ENCODE measurements at places on chromosomes 1 and 21. TPM values are rescaled to one million over a fixed set of nuclear protein-coding genes. Genes with fewer than 3 reads are reported as not detected.

Gene IL10RB
- 52.7 TPM for total RNA-seq

Gene GPR137B
- total RNA-seq: 28.9 TPM

GRCh38 chr1:212470059-212470458, 37.3 kb downstream of the NENF start:
- DNase-seq: peak; percentile 99

- no peak for DNase-seq
Measured at GRCh38 chr1:47577303-47578025, 139.6 kb downstream of the FOXD2 start.

Gene CHAF1B
- total RNA-seq: 2.4 TPM

GRCh38 chr1:93702111-93702827, 20.6 kb upstream of the BCAR3 start:
- no peak for DNase-seq

GRCh38 chr1:30962609-30963508, 54.3 kb upstream of the SDC3 start:
- no peak for DNase-seq

Gene DYNLT5
- total RNA-seq: 1.4 TPM

Gene OR2L8
- total RNA-seq: not detected

DNA sequence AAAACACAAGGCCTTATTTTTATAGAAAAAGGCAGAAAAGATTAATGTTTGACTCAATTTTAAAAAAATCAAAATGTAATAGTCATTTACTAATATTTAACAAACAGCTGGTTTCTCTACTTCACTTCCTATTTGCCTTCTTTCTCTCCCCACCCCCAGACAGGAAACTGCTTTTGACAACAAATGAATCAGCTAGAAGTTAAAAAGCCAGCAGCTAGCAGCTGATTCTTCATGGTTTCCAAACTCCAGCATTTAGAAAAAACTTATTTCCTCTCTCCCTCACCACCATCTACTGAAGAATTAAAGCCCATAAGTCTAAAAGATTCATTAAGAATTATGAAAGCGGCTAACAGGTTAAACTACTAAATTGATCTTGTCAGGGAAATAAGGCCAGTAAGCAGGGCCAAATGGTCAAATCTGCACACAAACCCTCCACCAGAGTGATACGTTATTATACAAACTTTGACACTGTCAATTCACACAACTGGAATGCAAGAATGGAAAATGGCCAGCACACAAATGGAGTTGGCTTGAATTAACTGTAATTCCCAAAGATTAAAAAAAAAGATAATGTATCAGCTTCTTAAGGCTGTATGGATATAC, 4.0 kb downstream of the WDR26 start:
- DNase-seq: peak; percentile 66

Gene ACTN2
- not detected for total RNA-seq

Gene FABP3
- total RNA-seq: 38.0 TPM

GRCh38 chr1:17013491-17014320, 2.0 kb upstream of the ATP13A2 start:
- peak; percentile 55 for DNase-seq

DNA sequence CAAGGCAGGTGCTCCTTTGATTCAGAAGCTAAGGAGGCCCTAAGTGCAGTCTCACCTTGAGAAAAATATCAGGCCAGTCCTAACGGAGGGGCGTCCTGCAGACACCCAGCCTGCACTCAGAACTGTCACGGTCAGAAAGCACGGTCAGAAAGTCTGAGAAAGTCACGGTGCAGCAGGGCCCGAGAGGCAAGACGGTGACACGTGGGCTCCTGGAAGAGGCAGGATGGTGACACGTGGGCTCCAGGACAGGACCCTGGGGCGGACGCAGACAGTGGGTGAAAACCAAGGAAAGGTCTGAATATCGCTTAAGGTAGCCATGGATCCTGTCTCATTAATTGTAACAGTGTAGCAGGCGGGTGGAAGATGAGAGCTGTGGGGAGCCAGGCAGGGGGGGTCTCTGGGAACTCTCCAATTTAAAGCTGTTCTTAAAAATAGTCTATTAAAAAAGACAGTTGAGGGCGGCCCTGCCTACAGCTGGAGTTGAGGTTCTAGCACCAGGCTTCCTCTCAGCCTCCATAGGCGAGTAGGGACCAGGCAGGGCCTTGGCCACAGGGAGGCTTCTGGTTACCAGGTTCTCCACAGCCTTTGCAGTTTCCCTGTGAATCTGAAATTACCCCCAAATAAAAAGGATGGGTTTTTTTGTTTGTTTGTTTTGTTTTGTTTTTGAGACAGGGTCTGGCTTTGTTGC, 65.2 kb downstream of the FAAP20 start:
- peak; percentile 73 for DNase-seq

- DNase-seq: no peak
Measured at GRCh38 chr1:79271759-79272158, 265.2 kb upstream of the ADGRL4 start.

DNA sequence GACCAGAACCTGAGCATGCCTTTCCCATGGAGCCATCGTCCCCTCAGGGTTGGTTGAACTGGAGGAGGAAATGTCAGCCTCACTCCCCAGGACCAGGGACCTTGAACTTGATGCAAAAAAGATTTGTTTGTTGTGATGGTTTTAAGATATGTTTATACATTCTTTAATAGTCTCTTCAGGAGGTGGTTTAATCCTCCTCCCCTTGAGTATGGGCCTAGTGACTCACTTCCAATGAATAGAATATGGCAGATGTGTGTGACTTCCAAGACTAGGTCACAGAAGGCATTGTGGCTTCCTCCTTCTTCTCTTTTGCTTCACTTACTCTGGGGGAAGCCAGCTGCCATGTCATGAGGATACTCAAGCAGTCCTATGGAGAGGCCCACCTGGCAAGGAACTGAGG, 81.7 kb upstream of the WNT4 start:
- DNase-seq: peak; percentile 44

Data from osteoblast (primary cell).